ENCODE measurements at places on chromosomes 7 and 10. TPM values are rescaled to one million over a fixed set of nuclear protein-coding genes. Genes with fewer than 3 reads are reported as not detected.

- DNase-seq = no peak
Observed at GRCh38 chr7:16804674-16805439, at the start of gene AGR2. TSS of gene AGR2 (minus strand) at chr7:16804999. CDS start at chr7:16801796, 3,203 bp downstream.

DNA sequence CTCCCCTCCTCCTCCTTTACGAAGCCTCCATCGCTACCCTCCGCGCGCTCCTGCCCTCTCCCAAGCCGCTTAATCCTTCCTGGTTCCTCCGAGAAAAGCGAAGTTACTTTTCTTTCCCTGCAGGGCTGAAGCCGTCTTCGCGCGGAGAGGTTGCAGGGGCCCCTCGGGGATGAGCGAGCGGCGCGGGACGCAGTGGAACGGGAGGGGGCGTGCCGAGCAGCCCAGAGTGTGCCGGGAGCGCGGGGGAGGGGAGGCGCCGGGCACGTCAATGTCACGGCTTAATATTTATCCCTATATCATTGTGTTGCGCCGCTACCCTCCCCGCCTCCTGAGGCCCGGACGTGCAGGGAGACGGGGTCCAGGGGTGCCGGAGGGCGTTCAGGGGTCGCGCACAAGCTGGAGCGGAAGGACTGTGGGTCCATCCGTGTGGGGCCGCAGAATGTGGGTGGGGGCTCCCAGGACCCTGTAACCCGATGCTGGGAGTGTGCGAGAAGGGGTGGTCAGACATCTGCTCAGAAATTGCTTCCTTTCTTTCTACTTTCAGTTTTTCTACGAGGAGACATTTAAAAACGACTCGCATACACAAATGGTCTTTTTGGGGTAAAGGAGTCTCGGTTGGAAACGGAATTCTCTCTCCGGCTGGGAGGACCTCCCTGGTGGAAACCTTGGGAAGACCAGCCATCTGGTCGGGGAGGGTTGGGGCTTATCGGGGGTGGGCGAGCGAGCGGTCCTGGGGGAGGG lies 2.4 kb downstream of the CDK6 start:
- DNase-seq = no peak

DNA sequence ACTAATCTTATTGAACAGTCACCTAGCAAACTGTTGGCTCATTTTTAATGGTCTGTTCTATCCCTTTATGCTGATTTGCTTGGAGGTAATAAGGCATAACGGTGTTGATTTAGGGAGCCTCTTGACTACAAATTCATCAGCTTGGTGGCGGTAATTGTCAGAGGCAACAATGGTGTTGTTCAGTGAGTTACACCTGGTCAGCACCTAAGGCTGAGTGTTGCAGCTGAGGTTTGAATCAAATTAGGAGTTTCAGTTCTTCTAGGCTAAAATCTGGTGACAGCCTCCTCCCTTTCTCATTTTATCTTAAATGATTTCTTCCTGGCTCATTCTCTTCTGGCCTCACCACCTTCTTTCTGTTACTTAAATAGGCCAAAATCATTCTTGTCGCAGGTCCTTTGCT lies 42.3 kb upstream of the SP8 start:
- no peak for DNase-seq

- no peak for DNase-seq
Observed at GRCh38 chr7:32869716-32870115, 21.8 kb downstream of the KBTBD2 start.

- DNase-seq = no peak
Observed at GRCh38 chr7:116781584-116781983, 80.8 kb upstream of the CAPZA2 start.

DNA sequence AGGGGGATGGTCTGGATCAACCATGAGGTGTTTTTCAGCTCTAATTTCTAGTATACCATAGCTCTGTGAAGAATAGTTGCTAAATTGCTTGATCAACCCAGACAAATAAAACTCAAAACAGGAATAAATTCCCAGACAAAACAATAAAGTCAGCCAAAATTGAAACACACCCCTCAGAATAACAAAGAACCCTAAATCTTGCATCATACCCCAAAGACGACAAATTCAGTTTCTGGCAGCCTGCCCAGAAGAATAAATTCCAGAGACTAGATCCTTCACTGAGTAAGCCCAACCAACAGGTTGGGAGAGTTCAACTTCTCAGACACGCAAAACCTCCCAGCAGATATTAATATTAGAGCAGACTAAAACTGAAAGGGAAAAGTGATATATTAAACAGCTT lies 11.2 kb upstream of the SEM1 start:
- no peak for DNase-seq

- no peak for DNase-seq
Observed at GRCh38 chr10:112873541-112873940, 76.5 kb upstream of the TCF7L2 start.

DNA sequence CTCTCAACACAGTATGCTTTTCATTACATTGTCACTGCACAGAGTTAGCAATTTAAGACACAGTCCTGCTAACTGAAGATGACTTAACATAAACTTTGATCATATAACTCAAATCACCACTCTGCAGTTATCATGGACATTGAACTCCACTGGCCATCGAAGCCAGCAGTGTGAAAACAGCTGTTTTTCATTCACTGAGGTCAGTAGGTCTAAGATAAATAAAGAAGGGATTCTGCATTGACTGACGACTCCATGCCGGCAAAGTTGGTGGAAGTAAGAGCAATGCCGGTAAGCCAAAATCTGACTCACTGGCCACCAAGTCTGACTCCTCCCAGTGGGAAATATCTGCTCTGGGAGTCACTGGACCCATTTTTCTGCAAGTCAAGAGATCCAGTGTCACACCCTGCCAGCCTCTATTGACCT lies 449.9 kb upstream of the ANKRD30A start:
- no peak for DNase-seq

ENTPD1 gene
- total RNA-seq = 0.17 TPM

DNA sequence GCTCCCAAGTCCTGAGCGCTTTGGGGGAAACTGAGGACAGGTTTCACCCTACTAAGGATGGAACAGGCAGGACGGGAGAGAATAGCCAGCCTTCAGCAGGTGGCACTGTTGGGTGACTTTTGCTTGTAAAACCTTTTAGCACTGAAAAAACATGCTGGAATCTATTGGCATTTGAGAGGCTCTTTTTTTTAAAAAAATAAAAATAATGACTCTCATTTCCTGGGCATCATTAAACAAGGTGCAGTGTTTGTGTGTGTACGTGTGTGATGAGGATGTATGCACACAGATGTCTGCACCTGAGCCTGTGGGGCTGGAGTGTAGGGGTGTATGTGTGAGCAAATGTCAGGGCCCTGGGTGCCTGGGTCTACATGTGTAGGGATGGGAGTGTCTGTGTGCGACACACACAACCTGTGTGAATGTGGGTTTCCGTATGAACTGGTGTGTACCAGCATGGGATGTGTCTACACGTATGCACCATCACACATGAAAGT lies 177.9 kb downstream of the RPS24 start:
- peak; percentile 2 for DNase-seq

FRG2B gene
- not detected for total RNA-seq

GRCh38 chr7:8531991-8532515 lies 98.6 kb downstream of the NXPH1 start:
- no peak for DNase-seq

GRCh38 chr10:78904196-78904595 lies 164.6 kb upstream of the ZMIZ1 start:
- no peak for DNase-seq

- no peak for DNase-seq
Observed at GRCh38 chr7:99035723-99036545, 108.0 kb downstream of the SMURF1 start.

DNA sequence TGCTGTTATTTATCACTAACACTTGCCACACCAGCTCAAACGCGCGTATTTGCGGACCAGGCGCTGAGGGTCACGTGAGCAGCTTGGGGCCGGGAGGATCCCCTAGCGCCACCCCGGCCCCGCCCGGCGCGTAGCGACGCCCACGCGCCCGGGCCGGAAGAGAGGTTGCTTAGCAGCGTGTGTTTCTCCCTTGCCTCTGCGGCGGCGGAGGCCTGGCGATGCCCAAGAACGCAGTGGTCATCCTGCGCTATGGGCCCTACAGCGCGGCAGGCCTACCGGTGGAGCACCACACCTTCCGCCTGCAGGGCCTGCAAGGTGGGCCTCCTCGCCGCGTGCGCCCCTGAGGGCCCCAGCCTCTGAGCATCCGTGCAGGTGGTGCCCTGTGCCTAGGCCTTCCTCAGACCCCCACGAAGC lies at the start of gene C10orf53:
Gene C10orf53, plus strand, starts transcription at position 172 of the 414 bp plus-strand sequence. Its CDS starts 47 bp downstream, at position 219.
- DNase-seq = no peak

GRCh38 chr7:2641406-2642393 lies 9.9 kb downstream of the TTYH3 start:
- DNase-seq = peak; percentile 87

AGAP4 gene
- 5.8 TPM for total RNA-seq

FOXI2 gene
- total RNA-seq = 0.21 TPM

GRCh38 chr7:11650500-11650899 lies 181.5 kb downstream of the THSD7A start:
- DNase-seq = no peak

DNA sequence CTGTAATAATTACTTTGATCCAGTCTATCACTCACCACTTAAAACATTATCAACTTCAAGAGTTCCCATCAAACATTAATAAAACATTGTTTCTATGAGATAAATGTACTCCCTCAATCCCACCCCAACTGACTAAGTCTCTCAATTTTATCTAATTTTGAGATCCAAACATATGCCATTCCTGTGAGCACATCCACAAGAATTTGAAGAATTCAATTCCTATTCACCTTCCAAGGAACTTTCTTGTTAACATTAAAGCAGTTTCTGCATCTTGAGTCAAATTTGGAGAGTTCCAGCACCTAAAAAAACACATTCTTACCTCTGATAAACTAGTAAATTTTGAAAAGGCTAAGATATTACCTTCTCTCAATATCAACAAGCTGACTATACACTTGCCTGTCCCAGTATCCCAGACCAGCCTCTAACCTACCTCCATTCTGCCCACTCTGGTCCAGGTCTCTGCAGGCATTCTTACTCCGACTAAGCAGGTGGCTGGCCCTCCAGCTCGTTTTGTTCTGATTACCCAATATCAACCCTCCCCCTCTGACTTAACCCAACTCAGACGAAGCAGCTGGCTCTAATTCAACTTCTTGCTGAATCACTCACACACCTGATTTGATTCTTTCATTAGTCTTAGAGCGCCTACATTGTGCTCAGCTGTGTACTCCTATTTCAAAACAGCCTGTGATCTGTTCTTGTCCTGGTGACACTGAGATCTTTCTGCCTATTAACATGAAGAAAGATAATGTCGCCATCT lies 275.2 kb downstream of the IPMK start:
- DNase-seq = peak; percentile 79

- peak; percentile 18 for DNase-seq
Observed at GRCh38 chr10:17430647-17431355, 23.6 kb downstream of the ST8SIA6 start.

RBP4 gene
- total RNA-seq = not detected

- no peak for DNase-seq
Observed at GRCh38 chr10:80373502-80373901, 16.9 kb downstream of the DYDC2 start.

- no peak for DNase-seq
Observed at GRCh38 chr10:14014423-14014822, 316.3 kb downstream of the FRMD4A start.

GRCh38 chr10:327889-328852 lies 192.9 kb downstream of the ZMYND11 start:
- DNase-seq = no peak

SPAM1 gene
- not detected for total RNA-seq

DNA sequence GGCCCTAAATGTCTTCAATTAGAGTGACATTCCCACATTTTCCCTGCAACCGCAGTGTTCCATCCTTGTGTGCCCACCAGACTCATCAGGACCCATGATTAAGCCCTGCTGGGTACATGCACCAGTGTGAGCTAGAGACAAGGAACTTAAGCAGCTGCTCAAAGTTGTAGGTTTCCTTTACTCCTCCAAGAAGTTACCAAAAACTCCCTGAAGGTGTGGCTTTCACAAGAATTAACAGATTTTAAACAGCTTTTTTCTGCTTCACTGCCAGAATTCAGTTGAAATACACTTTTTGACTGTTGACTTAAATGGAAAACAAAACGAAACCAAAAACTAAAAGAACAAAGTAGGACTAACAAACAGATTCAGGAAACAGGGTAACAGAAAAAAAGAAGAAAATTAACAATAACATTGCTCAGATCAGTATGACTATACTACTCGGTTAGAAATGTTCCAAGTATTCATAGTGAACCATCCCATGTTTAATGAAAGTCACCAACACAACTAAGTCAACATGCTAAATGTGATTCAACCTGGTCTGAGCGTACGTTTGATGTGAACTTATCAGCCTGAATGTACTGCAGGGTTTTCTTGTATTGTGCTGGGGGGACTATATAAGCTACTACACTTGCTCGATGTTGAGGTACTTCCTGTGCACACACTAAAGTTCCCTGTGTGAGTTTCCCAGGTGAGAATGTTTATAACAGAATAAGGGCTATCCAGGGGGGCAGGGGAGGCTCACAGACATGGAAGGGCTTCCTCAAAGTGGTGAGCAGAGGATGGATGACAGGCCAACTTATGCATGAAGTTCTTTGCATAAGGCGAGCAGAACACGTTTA lies 22.2 kb downstream of the SLC37A3 start:
- no peak for DNase-seq

- DNase-seq = peak; percentile 78
Observed at GRCh38 chr10:65769828-65770227, 1156.0 kb upstream of the LRRTM3 start.

DNA sequence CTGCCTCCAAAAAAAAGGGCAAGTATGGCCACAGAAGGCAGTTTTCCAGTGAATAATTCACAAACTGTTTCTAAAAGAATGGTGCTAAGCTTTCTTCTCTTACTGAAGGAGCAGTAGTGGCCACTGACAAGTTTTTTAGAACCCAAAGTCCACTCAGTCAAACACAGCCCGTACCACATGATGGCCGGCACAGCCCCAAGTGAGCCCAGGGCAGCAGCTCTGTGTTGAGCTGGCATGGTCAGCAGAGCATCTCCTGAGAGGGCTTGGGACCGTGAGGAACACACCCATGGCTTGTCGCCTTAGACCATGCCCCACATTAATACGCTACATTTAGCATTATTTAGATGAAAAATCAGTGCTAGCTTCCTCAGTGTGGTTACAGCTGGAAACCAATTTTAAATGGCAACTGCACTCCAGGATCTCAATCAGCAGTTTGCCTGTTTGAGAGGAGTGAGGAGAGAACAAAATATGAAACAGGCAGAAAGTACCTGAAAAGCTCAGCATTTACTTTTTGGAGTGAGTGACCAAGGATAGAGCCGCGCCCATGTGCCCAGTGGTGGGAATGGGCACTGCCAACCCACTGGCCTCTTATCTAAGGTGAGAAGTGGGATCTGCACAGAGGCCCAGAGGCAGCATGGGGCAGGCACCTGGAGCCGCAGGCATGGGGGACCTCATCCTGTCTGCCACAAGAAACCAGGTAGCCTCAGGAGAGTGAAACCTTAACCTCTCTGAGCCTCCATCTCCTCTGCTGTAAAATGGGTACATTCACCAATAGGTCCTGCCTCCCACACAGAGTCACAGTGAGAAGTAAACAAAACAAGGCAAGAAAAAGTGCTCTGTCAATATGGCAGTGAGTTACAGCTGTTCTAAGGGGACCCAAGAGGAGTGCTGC lies 17.4 kb downstream of the PSAP start:
- DNase-seq = no peak
